H4 (cell line): ENCODE measurements at places on chromosomes 1 and 21.

- no peak for DNase-seq
Observed at GRCh38 chr1:25028907-25029599, 99.0 kb upstream of the RUNX3 start.

DNA sequence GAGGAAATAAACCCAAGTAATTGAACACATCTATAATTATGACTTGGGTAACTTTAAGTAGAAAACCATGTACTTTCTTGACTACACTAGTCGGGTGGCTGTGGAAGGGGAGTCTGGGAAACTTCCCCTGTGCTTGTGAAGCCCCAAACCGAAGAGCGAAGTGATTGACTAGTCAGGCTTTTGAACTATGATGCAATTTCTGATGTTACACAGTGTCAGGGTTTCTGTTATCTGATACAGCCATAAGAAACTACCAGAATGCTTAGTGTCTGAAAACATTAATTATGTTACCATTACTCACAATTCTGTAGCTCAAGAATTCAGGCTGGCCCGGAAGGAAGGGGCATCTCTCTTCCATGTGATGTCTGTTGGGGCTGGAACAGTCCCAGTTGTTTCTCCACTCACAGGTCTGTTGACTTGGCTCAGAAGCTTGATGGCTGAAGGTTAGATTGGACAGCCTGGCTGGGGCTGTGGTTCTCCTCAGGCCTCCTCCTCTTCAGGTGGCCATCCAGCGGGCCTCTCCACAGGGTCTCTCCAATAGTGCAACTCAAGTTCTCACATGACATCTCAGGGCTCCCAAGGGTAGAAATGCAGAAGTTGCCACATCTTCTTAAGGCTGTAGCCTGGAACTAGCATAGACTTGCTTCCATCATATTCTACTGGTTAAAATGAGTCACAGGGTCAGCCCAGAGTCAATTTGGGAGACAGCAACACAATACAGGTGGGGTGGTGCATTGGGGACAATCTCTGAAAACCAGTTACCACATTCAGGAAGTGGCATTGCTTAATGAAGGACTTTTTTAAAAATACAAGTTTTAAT lies 8.3 kb upstream of the C8B start:
- DNase-seq, result no peak

DNA sequence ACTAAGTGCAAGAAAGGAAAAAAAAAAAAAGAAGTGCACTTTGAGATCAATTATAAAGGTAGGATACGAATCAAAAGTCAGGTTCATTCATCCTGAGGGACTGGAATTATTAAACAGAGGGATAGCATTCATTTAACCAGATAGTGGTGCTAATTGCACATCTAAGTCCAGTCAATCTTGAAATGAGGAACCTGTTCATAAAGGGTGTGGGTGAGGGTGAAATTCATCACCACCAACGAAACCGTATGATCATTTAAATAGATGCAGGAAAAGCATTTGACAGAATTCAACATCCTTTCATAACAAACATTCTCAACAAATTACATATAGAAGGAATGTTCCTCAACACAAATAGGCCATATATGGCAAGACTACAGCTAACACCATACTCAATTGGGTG lies 5.6 kb downstream of the CTSS start:
- no peak for DNase-seq

DNA sequence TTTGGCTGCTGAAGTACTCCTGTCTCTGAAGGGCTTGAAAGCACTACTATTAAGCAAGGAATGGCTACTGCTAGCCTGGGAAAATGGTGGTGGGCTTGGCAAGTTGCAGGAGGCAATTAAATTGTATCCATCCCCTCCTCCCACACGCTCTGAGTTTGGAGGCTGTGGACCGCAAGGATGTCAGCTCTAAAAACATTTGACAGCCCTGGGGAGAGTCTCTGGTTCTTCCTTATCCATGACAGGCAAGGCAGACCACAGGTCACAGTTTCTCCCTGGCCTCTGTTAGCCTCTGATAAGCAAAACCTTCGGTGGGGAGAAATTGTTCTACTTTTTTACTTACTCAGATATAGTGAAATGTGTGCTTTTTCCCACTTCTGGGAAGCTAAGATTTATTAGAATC lies 46.6 kb downstream of the S1PR1 start:
- no peak for DNase-seq

GRCh38 chr1:24215226-24215814 lies 28.2 kb upstream of the IFNLR1 start:
- DNase-seq, result no peak

DNA sequence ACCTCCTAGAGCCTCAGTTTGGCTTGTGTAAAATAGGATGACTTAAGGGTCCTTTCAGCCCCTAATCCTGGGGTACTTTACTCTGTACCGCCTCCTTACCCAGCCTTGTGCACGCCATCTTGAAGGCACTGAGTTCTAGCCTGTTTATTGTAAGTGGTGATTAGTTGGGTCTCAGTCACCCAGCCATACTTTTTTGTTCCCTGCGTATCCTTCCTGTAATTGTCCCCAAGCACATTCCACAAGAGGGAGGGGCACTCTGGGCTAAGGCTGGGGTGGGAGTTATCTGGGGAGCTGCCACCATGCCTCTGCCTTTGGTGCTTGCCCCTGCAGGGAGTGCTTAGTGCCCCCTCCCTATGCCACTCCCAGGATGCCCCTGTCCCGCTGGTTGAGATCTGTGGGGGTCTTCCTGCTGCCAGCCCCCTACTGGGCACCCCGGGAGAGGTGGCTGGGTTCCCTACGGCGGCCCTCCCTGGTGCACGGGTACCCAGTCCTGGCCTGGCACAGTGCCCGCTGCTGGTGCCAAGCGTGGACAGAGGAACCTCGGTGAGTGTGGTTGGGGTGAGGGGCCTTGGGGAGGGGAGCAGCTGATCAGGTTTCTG lies 856 bp downstream of the FDPS start:
- DNase-seq, result no peak

DNA sequence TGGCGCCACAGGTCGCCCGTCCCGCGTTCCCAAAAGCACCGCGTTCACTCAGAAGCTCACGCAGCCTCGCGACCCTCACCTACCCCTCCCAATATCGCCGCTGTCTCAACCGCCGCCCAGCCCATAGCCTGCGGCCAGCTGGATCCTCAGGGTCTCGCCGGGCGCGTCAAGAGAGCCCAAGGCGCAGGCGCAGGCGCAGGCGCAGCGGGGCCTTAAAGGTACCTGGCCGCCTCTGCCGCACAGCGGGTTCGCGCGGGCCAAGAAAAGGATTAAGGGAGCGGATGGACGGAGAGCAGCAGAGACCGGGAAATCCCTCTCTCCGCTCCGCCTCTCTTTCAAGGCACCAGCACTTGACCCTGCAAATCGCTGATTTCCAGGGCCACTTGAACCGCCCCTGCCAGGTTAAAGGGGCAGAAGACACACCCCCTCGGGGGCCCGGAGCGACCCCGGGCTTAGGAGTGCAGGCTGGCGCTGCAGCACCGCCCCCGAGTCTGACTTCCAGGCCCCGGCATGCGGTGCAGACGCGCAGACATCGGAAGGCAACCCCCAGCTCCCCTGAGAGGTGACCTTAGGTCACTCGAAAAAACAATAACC lies at the start of gene NBPF20:
NBPF20 (minus strand) TSS at position 168 of the 594 bp plus-strand sequence. CDS start 20,331 bp downstream, outside the sequence.
- DNase-seq, result peak; percentile 55

DNA sequence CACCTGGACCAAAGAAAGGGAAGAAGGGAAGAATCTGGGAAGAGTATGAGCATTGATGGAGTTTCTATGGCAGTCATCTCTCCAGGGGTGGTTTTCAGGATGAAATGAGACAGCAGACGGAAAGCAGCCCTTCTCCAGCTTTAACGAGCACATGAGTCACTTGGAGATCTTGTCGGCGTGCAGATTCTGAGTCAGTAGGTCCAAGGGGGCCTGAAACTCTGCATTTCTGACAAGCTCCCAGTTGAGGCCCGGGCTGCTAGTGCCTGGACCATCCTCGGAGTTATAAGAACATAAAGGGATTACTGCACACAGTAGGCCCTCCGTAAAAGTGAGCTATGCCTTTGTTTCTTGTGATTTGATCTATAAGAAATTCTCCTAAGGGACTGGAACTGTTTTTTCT lies 17.6 kb downstream of the HSPG2 start:
- DNase-seq, result peak; percentile 57

DNA sequence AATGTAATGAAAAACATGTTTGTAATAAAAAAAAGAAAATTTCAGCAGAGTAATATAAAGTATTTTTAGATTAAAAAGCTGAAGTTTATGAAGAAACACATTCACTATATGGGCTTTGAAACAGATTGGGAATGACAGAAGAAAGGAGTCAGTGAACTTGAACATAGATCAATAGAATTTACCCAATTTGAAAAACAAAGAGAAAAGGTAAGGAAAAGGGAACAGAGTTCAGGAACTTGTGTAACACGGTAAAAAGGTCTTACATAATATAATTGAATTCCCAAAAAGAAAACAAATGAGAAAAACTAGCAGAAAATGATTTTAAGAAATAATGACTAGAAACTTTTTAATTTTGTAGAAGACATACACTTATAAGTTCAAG lies 206.8 kb downstream of the KCNT2 start:
- no peak for DNase-seq

DNA sequence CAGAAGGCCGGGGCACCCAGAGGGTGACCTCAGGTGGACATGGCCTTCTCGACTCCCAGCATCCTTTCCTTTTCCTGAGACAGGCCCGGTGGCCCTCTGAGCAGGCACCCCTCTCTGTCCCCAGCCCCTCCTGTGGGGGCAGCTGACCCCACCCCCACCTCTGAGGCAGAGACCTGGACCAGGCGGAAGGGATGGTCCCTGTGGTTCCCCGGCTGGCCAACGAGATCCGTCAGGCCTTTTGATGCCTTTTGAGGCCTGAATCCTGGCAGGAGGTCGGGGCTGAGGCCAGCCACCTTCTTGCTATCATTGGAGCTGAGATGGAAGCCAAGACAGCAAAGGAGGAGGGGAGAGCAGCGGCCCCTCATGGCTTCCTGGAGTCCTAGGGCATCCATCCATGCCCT lies 50.2 kb upstream of the ACTRT2 start:
- DNase-seq, result no peak
